ENCODE measurements at places on chromosomes 6 and 20.

- no peak for DNase-seq
Observed at GRCh38 chr6:69584913-69585729, 211.7 kb downstream of the LMBRD1 start.

GRCh38 chr6:30722280-30723112 lies 2.3 kb downstream of the TUBB start:
- DNase-seq: peak; percentile 73

DNA sequence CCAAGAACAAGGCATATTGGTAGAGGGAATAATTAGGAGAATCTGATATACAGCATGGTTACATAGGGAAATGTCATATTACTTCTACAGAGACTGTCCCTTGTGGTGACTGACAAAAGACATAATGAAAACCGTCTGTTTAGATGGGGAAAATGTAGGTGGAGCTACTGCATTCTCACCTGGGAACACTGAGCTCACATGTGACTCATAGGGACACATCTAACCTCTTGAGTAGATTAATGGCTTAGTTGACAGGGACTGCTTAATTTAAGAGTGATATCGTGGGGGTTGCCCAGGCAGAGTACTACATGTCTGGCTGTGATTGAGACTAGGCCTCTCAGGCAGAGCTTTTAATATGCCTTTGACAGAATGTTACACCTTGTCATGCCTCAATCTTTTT lies 235.3 kb upstream of the ZFP64 start:
- no peak for DNase-seq

DNA sequence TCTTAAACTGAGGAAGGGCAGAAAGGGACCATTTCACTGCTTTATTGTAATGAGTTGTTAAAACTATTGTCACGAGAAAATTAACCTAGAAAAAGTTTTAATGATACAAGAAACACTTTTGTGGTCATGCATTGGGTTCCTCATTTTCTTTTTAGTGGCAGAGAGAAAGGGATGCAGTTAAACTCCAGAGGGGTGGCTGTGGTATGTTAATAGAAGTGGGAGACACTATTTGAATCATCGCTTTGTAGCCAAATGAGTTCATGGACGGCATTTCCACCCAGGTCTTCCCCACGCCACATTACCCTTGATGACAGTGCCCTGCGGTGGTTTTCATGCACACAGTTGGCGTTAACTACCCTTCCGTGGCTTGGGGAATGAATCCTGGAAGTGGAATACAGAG lies 235.6 kb downstream of the PLCB1 start:
- no peak for DNase-seq

GRCh38 chr20:4830696-4831095 lies 109.0 kb downstream of the PRND start:
- DNase-seq: no peak

- no peak for DNase-seq
Observed at GRCh38 chr6:63816401-63816981, 180.9 kb downstream of the PHF3 start.

- DNase-seq: no peak
Observed at GRCh38 chr6:13455552-13455966, 31.8 kb downstream of the GFOD1 start.

- DNase-seq: no peak
Observed at GRCh38 chr6:123189816-123190215, 193.8 kb downstream of the CLVS2 start.

DNA sequence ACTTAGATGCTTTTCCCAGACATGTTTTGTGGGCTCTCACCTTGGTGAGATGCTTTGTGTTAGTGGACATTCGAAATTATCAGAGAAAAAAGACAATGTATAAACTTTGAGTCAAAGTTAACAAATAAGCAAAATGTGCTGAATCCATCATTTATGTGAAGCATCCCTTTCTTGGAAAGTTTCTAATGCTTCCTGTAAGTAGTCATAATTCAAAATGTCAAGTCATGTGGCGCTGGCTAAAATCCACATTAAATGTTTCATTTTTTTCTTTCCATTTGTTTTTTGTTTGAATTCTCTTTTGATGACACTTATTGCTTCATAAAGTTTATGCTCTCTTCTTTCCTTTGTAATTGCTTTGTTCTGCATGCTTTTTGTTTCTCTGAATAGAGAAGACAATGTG lies 107.2 kb upstream of the CENPW start:
- DNase-seq: no peak

GRCh38 chr6:44496665-44497369 lies 109.3 kb downstream of the CDC5L start:
- no peak for DNase-seq

DNA sequence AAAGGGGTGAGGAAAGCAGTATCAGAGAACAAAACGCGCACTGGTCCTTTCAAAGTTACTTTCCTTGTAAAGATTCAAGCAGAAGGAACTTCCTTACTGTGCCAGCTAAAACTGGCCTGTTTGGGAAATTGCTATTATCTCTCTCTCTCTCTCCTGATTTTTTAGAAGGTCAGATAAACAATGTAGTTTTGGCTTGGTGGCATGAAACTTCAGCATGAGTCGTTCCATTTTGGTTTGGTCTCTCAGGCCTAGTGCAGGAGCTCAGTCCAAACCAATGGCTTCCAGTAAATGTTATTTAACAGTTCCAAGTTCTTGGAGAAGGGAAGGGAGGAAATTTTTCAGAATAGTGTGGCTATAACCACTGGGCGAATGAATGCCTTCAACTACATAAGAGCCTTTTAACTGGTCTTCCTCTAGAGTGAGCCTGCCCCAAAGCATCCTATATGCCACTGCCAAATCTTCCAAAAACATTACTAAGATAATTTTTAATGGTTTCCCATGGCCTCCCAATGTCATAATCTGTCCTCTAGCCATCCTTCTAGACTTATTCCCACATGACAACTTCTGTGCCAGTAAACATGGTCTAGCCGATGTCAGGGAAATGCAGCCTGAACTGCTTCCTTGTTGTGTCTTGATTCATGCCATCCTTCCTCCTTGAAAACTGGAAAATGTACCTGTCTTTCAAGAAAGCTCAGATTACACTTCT lies 9.1 kb upstream of the SNX9 start:
- DNase-seq: no peak

DNA sequence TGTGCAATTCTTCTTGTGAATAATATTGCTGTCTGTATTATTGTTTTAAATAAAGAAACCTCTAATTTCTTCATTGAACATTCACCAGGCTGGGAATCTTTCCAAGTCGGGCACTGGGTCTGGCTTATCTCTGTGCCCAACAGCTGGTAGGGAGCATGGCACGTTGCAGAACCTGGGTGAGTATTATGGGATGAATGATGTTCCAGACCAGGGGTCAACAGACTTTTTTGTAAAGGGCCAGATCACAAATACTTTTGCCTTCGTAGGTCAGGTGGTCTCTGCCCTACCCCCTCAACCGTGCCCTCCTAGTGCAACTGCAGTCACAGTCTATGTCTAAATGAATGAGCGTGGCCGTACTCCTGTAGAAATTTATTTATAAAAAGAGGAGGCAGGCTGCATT lies 81.6 kb upstream of the FOXQ1 start:
- no peak for DNase-seq

DNA sequence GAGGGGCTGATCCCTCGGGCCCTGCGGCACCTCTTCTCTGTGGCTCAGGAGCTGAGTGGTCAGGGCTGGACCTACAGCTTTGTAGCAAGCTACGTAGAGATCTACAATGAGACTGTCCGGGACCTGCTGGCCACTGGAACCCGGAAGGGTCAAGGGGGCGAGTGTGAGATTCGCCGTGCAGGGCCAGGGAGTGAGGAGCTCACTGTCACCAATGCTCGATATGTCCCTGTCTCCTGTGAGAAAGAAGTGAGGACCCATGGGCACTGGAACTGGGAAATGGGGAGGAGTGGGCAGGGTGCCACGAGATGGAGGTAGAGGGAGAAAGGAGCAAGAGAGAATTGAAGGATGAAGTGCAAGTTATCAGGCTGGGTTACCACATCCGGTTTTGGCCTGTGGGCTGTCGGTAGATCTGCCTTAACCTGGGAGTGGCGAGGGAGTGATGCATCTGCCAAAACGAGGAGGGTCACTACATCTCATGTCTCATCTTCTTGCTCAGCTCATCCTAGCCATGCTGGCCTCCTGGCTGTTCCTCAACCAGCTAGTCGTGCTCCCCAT lies 5.4 kb upstream of the PHF1 start:
- no peak for DNase-seq

DNA sequence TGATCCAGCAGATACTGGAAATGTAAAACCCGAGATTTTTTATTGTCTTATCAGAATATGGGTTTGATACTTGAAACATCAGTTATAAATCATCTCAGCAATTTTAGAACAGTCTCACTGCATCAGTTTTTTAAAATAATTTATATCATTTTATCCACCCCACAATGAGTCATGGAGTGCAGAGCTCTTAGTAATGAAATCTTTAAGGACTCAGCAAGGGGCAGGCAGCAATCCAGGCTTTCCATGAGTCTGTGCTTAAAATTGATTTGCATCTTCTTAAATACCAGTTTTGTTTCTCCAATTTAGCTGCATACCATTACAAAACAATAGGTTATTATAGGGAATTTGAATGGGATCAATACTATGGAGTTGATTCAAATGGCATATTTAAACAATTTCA lies 832.3 kb downstream of the C6orf118 start:
- DNase-seq: no peak

DNA sequence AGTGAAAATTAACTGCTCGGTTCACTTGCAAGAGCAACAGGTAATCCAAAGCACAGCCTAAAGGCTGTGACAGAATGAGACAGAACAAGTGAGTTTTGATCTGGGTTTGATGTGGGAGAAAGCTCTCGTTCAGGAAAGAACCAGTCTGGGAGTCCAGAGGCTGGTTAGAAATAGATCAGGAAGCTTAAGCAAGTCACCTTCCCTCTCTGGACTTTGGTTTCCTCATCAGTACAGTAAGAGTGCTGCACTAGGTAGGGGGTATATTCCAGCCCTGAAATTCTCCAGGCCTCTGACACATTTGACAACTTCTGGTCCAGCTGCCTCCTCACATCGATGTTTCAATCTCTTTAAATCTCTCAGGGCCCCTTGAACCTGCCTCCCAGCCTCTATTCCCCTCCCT lies 33.7 kb upstream of the MDGA1 start:
- no peak for DNase-seq

- DNase-seq: no peak
Observed at GRCh38 chr6:42366011-42366705, 85.6 kb downstream of the TRERF1 start.

- no peak for DNase-seq
Observed at GRCh38 chr6:169626649-169627048, 75.2 kb downstream of the WDR27 start.

- no peak for DNase-seq
Observed at GRCh38 chr20:19546648-19547047, 211.4 kb upstream of the RIN2 start.

- DNase-seq: no peak
Observed at GRCh38 chr6:148287623-148288333, 54.9 kb upstream of the SASH1 start.

DNA sequence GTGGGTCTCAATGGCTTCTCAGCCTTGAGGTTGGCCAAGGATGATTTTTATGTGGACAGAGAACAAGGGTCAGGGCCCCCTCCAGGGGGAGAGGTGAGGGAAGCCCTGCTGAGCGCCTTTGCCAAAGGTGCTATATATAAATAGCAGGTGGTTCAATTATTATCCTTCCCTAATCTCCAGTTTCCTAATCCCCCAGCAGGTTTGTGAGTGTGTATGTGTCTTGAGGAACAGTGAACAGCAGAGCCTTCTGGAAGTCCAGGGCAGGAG lies 3.2 kb upstream of the SIRPA start:
- DNase-seq: no peak

GRCh38 chr6:127514179-127514772 lies 4.9 kb downstream of the MTCL3 start:
- DNase-seq: no peak

GRCh38 chr20:1945660-1946059 lies 48.2 kb downstream of the PDYN start:
- no peak for DNase-seq

GRCh38 chr6:55142610-55143009 lies 31.7 kb upstream of the HCRTR2 start:
- DNase-seq: no peak

DNA sequence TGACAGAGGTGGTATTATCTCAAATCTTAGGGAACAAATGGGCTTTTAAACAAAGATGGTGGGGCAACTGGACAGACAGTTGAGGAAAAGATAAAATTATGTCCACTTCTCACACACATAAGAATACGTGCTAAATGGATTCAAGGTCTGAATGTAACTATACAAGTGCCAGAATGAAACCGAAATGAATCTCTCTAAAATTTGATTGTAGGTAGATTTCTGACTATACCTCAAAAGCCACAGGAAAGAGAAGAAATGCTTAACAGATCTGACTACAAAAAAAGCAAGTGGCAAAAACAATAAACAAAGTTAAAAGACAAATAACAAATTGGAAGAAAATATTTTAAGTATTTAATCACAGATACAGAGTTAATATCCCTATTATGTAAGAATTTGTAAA lies 182.7 kb upstream of the OLIG3 start:
- DNase-seq: no peak

- no peak for DNase-seq
Observed at GRCh38 chr6:40413239-40413638, 173.9 kb downstream of the LRFN2 start.

- DNase-seq: no peak
Observed at GRCh38 chr20:19916531-19917485, 100.4 kb upstream of the NAA20 start.

- DNase-seq: no peak
Observed at GRCh38 chr6:158815907-158816306, 3.3 kb downstream of the EZR start.

DNA sequence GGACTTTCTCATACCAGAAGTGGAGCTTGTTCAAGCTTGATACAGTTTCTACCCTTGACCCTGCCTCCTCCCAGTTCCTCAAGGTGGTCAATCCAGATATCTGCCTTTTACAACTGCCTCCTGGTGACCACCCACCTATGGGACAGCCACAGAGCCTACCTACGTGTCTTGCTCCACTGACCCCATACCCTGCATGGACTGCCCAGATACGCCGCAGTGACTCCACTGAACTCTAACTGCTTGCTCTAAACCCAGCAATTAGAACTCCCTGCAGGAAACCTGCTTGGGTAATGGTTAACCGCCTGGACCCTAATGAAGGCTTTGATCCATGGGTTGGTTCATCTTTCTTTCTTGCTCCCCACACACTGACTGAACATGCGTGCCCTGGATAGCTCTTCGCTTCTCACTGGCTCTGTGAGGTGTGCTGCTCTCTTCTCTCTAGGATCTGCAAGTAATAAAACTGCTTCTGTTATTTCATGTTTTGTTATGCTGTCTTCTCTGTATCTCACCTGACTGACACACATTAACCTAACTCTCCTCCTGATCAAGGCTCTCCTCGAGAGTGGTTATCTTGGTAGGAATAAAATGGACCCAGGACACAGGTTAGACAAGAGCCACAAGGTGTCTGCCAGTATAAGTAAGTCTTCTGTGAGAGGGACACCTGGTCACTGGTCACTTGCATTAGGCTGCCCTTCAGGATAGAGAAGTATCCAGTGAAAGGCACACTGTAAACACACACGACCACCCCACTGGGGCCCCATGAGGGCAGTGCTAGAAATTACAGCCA lies 79.2 kb downstream of the CHD6 start:
- no peak for DNase-seq

GRCh38 chr20:63178446-63178820 lies 37.5 kb downstream of the YTHDF1 start:
- no peak for DNase-seq
